ENCODE measurements at places on chromosomes 5 and 9. TPM values are rescaled to one million over a fixed set of nuclear protein-coding genes. Genes with fewer than 3 reads are reported as not detected.

DNA sequence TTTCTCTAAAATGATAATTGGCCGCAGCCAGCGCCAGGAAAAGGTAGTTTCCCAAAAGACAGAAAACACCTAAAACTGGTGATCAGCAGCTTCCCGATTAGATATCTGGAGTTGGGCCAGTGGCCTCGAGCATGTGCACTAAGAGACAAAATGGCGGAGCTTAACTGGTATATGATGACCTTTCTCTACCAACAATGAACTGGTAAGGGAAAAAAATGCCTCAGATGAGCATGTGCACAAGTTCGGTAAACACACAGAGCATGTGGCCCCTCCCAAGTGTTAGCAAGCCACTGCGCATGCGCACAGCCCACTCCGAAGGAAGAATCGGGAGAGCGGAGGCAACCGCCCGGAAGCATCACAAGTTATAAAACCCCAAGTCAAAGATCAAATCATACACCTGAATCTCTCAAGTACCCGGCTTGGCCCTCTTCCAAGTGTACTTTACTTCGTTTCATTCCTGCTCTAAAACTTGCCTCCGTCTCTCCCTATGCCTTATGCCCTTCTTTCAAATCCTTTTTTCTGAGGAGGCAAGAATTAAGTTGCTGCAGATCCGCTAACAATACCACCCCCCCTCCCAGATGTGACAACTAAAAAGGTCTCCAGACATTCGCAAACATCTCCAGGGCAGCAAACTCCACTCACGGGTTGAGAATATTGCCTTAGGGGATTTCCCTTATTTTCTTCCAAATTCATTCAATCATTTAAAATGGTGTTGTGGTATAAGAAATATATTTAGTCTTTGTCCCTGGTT is 15.0 kb upstream of the PTBP3 start:
- DNase-seq: peak; percentile 53

DNA sequence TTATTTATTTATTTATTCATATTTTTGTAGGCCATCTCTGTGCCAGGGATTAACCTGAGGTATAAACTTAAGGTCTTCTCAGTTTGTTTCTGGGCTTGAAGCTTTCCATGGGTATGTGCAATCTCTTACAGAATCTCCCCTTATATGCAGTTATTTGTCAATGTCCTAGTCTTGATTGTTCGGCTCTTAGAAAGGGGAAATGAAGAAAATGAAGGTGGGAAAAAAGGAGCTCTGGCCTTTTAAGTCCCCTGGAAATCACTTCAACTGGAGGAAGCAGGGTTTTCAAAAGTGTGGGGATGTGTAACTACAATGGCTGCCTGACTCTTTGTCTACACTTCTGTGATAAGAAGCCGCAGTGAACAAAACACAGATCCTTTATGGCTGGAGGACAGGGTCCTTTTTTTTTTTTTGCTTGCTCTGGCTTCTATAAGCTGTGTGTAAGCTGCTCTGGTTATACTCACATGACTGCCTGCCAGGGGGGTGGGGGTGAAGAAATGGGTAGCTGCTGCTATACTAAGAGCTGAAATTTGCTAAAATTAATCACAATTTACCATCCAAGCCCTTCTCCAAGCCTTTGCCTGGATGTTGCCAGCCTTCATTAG is 33.7 kb downstream of the CENPP start:
- no peak for DNase-seq

- peak; percentile 25 for DNase-seq
Measured at GRCh38 chr5:170333161-170333910, 35.8 kb upstream of the LCP2 start.

DNA sequence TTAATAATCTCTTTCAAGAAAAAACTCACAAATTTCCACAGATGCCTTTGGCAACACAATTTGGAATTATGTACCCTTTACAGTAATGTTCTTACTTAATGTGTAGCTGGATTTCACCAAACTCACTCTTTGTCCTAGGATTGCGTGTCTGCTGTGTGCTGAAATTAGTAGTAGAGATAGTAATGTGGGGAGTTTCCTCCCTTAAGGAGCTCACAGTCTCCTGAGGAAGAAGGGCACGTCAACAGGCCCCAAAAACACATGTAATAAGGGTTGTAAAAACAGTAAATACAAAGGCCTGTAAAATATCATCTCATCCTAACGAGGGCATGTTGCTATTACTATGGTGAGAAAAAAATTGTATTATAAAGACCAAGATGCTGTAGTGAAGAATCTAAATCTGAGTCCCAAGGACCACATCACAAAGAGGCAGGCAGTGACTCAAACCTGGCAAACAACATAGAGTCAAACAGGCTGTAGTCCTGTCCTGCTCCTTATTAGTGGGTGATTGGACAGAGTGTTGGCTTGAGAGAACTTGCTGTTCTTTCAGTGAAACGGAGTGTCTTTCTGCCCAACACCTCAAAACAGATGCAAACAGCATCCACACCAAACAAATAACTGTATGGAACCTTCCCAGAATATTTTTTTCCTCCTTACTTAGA is 83.2 kb upstream of the PAPPA start:
- DNase-seq: no peak

- DNase-seq: no peak
Measured at GRCh38 chr5:116091416-116091815, 6.6 kb downstream of the COMMD10 start.

- DNase-seq: no peak
Measured at GRCh38 chr5:54514841-54515432, 2.6 kb upstream of the SNX18 start.

DNA sequence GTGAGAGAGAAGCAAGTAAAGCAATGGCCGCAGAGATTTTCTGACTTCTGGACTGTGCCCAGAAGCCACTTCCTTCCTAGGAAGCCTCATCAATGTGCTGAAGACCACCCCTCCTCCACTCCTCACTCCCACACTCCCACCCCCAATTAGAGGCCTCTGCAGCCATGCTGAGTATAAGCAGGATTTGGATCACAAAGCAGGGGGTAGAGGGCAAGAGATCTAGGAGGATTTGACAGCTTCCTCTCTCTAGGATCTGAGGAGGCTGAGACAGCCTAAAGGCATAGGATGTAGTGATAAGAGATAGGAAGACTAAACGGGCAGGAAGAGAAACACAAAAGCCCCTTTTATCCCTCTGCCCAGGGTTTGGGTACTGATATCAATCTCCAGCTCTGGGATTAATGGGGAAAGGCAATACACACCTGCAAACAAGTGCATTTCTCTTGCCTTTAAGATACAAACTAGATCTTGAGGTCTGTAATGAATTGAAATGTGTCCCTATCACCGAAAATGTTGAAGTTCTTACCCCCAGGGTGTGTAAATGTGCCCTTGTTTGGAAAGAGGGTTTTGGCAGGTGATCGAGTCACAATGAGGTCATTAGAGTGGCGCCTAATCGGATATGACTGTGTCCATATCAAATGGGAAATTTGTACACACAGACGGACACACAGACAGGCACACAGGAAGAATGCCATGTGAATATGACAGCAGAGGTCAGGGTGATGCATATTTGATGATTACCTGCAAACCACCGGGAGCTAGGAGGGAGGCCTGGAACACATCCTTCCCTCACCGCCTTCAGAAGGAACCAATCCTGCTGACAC is 28.5 kb downstream of the KCNV2 start:
- DNase-seq: no peak

GRCh38 chr5:168187614-168188013 is 103.8 kb upstream of the WWC1 start:
- no peak for DNase-seq

GRCh38 chr5:84239494-84239893 is 145.2 kb downstream of the EDIL3 start:
- DNase-seq: no peak

GRCh38 chr5:142597546-142598337 is 88.1 kb downstream of the FGF1 start:
- no peak for DNase-seq

GRCh38 chr9:131603199-131603598 is 57.9 kb downstream of the PRRT1B start:
- no peak for DNase-seq

- DNase-seq: no peak
Measured at GRCh38 chr5:76765249-76765648, 49.3 kb downstream of the F2R start.

DNA sequence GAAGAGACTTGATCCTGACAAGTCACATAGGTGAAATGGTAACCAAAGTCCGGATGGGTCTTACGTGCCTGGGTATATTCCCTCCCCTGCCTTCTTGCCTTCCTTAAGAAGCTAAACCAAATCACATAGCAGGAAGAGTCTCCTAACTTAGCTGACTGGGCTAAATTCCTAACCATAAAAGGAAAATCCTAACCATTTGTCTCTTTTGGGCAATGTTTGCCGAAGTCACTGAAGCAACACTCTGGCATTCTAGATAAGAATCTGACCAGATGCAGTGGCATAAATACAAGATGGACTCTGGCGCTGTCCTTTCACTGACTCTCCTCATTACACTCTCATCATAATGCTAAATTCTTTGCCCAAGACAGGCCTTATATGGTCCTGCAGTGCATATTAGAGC is 625.5 kb upstream of the RORB start:
- DNase-seq: no peak

DNA sequence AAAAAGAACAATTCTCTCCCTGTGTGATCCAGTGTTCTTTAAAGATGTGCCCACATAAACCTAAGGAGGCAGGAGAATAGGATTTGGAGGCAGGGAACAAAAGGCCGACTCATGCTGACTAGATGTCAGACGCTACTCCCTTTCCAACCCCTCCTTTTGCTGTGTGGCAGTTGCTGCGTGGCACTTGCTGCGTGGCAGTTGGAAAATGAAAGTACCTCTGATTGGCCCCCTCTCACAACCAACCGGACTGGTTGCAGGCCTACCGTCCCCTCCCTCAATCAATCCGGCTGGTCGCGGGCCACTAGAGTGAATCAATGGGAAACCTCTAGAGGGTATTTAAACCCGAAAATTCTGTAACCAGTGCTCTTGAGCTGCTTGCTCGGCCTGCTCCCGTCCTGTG is 551.0 kb downstream of the KIF4B start:
- DNase-seq: no peak

ECM2 gene
- not detected for total RNA-seq

LRRC26 gene
- total RNA-seq: not detected

PDE4D gene
- 53.3 TPM for total RNA-seq

PCDHGA1 gene
- total RNA-seq: 0.35 TPM

TAF11L5 gene
- not detected for total RNA-seq

GTF3C4 gene
- 14.2 TPM for total RNA-seq

EGFLAM gene
- total RNA-seq: not detected

KIF4B gene
- not detected for total RNA-seq

ACOT12 gene
- total RNA-seq: not detected

ASPN gene
- total RNA-seq: not detected

Measured in T-cell (primary cell).